NCI-H2081 treated with DMSO at 0.1 percent for 48 hours (cell line): ENCODE measurements at places on chromosomes 3 and 15.

DNA sequence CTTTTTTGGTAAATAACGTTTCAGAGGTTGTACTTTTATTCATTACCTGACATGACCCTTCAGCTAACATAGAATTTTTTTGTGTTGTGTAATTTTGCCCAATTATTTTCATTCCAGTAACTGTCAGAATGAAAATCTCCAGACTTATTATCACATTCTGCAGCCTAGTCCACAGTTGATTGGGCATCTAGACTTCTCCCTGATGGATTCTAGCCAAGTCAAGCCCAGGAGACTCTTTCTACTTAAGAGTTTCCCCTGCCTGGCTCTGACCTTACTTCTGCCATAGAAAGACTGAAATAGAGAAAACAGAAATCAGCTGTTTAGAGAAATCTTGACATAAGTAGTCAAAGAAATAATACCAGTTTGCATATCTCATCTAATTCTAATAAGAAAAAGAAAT, 82.9 kb upstream of the CDAN1 start:
- DNase-seq = no peak

- DNase-seq = no peak
These were observed 421.2 kb downstream of the OCA2 start for GRCh38 chr15:27677951-27678350.

DNA sequence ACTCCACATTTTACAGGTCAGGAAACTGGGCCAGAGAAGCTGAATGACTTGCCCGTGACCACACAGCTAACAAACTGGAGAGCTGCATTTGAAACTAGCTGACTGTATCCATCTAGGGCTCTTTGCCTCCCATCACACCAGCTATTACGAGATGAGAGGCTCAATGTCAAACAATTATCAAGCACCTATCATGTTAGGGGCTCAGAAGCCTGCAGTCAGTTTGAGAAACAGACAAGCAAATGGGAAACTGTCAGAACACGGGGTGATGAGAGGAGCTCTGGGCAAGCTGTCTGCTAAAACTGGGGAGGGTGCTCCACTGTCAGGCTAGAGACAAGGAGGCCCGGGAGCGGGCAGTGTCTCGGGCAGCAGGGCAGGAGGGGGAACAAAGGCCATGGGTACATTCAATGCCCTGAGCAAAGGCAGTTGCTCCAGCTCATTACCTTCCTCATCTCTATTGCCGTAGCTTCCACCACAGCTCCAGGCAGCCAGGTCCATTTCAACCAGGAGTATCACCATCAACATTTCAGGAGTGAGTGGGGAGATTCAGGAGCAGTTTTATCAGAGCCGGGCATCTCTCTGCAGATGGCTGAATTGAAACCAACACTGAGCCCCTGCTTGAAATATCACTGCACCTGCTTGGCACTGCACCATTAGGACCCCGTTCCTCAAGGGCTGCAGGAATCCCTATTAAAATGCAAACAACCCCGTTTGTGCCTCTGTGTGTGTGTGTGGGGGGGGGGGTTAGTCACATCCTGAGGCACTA, 122.6 kb downstream of the RAB11A start:
- no peak for DNase-seq

DNA sequence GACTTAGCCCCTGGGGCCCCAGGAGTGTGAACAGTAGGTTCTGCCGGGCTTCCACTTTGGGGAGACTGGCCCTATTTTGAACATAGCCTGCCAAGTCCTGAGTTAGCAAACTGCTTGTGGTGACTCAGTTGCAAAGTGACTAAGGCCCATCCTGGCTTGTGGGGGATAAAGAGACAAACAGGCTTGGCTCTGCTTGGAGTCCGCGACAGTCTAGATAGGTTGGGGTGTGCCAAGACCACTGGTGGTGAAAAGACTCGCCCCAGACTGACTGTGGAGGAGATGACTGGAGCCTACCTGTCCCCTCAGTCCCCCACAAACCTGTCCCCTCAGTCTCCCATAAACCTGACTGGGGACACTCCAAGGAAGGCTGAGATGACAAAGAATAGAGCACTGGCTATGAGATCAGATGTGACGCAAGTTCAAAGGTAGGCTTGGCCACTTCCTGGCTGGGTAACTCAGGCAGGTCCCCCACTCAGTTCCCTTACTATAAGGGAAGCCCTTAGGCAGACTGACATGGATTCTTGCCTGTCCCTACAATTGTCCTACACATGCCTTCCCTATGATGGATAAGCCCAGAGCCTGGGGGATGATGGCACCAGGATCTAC, 4.3 kb downstream of the DNASE1L3 start:
- no peak for DNase-seq

DNA sequence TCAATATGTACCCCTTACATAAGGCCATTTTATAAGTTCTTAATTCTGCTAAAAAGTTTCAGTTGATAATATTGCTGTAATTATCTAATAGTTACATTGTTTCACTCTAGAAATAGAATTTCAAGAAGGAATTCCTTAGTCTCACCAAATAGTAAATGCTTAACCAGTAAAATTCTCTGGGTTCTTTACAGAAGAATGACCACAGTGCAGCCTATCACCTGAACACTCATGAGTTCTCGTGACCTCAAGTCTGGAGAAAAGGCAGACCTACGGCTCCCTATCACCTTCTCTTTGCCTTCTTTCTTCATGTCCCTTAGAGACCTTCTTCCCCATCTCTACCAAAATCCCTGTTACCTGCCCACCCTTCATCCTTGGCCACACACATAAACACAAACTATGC, 30.9 kb downstream of the CCDC191 start:
- no peak for DNase-seq

DNA sequence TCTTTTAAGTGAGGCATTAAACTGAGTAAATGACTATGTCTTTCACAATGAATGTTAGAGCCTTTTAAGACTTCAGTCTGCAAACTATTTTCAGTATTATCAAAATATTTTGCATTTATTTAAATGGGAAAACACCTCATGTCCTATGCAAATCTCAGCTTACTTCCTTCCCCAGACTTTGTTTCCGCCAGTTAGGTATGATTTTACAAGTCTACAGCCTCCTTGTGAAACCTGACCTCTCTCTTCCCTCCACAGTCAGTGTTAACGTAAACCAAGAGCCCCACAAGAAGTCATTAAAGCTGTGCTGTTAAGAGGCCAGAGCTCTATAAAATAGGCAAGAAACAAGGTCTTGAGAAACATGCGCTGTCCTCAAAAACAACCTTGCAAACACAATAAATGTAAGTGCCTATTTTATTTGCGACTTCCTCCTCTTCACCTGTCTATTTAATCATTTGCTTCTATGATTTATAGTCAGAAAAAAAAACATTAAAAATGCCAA, 48.3 kb downstream of the PRTG start:
- no peak for DNase-seq

- no peak for DNase-seq
These were observed 83.6 kb downstream of the CHST2 start for GRCh38 chr3:143203142-143203541.

DNA sequence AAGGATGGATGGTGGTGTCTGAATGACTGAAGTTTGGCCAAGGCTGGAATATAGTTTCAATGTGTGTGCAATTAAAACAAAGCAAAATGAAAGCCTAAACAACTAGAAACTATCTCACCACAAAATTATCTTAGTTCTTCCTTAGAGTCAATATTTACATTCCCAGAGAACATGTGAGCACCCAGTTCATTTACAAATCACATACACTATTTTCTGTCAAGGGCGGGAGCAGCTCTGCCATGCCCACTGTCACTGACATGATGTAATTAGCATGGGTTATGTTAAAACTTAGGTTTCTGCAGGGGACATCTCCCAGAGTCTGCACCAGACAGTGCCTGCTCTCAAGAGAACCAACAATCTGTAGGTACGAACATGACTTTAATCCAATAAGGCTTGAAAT, 65.0 kb downstream of the PDZRN3 start:
- no peak for DNase-seq

DNA sequence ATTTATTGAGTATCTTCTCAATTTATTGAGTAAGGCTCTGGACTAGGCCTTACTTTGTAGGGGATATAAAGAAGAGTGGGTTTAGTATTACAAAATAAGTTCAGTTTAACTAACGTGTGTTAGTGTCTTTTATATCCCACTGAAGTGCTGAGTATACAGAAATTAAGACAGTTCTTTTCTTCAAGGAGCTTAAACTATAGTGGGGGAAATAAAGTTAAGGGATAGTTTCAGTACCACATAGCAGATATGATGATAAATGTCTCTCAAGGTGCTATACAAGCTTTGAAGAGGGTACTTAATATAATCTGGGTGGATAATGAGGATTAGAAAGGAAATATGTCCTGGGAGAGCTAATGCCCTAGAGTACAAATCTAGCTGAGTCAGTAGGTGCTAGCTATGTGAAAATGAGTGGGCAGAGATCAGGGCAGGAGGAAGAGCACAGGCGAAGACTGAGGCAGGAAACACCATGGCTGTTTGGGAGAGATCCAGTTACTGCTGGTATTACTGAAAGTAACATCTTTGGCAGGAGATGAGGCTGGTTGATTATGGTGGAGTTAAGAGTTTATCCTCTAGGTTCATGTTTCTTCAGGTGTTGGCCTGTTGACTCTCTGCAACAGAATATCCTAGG, 46.0 kb downstream of the TEX9 start:
- no peak for DNase-seq

GRCh38 chr15:93478947-93479346, 389.9 kb upstream of the RGMA start:
- DNase-seq = no peak

GRCh38 chr3:97479740-97480139, 284.8 kb upstream of the ARL6 start:
- no peak for DNase-seq

DNA sequence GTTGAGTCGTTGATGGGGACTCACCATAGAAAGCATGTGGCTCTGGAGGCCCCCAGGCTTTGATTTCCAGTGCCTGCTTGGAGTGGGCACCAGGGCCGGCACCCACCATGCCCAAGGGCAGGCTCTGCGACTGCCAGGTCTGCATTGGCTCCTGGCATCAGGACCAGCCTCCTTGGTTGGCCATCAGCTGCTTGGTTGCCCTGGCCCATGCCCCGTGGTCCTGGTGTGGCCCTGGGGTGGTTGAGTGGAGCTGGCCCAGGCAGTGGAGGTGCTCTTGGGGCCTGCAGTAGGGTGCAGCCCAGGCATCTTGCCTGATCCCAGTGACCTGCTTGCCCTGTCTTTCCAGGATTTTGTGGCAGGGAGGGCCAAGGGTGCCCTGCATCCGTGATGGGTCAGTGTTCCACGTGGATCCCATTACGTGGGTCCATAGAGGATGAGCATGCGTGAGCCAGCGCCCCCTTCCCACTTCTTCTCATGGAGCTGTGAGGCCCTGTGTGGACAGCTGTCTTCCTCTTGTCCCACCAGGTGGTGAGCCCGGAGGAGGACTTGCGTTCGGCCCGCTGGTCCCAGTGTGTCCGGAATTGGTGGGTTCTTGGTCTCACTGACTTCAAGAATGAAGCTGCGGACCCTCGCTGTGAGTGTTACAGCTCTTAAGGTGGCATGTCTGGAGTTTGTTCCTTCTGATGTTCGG, 187.0 kb downstream of the UBE3A start:
- DNase-seq = no peak

GRCh38 chr15:68877626-68878025, 52.7 kb upstream of the SPESP1 start:
- DNase-seq = no peak

GRCh38 chr3:129936757-129937156, 37.8 kb upstream of the TRH start:
- no peak for DNase-seq

- DNase-seq = no peak
These were observed 9.2 kb downstream of the CXCR6 start for GRCh38 chr3:45952456-45952855.

GRCh38 chr15:79007066-79007465, 62.2 kb upstream of the CTSH start:
- no peak for DNase-seq

DNA sequence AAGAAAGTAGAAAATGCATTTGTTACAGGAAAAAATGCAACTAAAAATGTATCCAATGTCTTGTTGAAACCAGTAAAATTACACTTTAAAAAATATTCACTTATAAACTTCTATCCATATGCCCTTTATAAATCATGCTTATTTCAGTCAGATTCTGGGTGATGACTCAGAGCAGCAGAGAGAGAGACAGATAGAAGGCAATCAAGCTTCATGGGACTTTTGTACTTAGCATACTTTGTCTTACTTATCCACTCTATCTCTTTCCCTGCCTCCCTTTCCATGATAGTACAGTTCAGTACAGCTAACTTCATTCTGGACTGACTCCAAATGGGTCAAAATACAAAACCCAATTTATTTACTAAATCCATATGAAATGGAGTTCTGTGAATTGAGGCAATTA, 1438.2 kb downstream of the ZPLD1 start:
- DNase-seq = no peak

GRCh38 chr3:42980209-42980608, 1.1 kb downstream of the GASK1A start:
- DNase-seq = no peak

GRCh38 chr3:191634902-191635301, 173.9 kb downstream of the PYDC2 start:
- no peak for DNase-seq

- DNase-seq = no peak
These were observed 32.6 kb upstream of the PDE8A start for GRCh38 chr15:84949043-84949442.

- no peak for DNase-seq
These were observed 57.3 kb downstream of the DIPK2A start for GRCh38 chr3:144028798-144029411.

- DNase-seq = no peak
These were observed 2.2 kb upstream of the ISG20 start for GRCh38 chr15:88636654-88637053.

GRCh38 chr15:59924812-59925522, 79.1 kb upstream of the FOXB1 start:
- DNase-seq = no peak

DNA sequence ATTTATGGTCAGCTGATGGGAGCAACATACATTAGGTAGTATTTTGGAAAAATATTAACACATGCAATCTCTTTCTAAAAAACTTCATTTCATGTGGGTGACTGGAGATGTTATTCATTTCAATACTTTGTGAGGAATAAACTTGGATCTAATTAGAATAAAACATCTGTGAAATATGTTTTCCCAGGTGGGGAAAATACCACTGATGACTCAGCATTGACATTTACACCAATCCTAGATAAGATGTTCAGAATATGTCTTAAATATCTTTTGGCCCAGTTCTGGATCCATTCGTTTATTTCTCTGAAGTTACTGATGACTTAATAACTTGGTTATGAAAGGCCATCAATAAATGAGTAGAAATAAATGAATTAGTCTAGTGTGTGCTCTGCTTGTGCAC, 247.6 kb downstream of the CHST2 start:
- DNase-seq = no peak

DNA sequence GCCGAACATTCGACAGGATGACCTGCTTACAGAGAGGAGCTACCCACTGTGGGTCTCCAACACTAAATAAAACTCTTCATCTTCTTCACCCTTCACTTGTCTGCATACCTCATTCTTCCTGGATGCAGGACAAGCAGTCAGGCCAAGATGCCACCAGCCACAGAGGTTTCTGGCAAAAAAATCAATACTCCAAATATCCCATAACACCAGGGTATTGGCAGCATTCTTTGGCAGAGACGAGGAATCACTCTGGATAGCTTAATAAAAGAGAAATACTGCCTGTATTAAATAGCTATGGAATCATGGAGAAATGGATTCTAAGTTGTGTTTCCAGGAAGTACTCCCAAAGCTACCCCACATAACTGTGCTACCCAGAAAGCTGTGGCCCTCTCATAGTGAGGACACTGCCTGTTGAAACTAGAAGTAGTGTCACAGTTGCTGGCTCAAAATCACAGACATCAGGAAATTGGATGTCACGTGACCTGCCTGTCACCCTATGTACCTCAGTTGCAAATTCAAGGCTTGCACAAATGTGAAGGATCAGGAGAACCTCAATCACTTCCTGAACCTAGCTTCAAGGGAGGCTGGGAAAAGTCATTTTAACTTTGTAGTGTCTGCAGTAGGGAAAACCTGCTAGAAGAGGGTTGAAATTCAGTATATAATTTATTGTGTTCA, 11.0 kb upstream of the LRRC31 start:
- no peak for DNase-seq
